Left ventricle myocardium inferior (tissue), 1 donor: ENCODE measurements at places on chromosomes 13 and 19. TPM values are rescaled to one million over a fixed set of nuclear protein-coding genes. Genes with fewer than 3 reads are reported as not detected.

POU4F1 gene
- total RNA-seq, result not detected

FAM216B gene
- 0.99 TPM for total RNA-seq

DNA sequence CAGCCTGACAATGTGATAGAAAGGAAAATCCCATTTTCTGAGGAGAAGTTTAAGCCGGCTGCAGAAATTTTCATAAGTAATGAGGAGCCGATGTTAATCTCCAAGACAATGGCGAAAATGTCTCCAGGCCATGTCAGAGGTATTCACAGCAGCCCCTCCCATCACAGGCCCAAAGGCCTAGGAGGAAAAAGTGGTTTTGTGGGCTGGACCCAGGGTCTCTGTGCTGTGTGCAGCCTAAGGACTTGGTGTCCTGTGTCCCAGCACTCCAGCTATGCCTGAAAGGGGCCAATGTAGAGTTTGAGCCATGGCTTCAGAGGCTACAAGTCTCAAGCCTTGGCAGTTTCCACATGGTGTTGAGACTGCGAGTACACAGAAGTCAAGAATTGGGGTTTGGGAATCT, 32.9 kb upstream of the GPC6 start:
- DNase-seq, result no peak
- no peaks in the 10 kb centered on the region for H3K27me3 ChIP-seq
- no peaks in the 10 kb centered on the region for H3K4me1 ChIP-seq

GRCh38 chr19:16263141-16263761, 61.4 kb upstream of the KLF2 start:
- no peaks in the 10 kb centered on the region for H3K36me3 ChIP-seq
- H3K4me3 ChIP-seq, result no peak overlapping the region
- no peak for DNase-seq
- H3K4me1 ChIP-seq, result peaks cover 39% of the 10 kb centered on the region
